ENCODE measurements at places on chromosomes 2 and 18.

DNA sequence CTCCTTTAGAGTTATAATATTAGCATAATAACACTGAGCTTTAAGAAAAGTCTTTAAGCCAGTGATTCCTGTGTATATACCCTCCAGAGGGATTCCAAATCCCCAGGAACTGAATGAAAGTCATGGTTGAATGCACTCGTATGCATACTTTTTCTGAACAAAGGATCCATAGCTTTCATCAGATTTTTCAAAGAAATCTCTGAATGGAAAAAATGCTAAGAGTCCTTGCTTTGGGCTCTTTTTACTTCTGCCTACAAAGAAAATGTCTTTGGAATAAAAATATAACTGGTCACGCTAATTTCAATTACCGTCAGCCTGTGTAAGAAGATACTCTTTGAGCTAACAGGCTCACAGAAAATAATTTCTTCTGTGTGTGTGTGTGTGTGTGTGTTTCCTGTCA lies 939.5 kb downstream of the ERBB4 start:
- DNase-seq, result no peak

GRCh38 chr18:11887328-11888128 lies 20.6 kb downstream of the MPPE1 start:
- DNase-seq, result no peak

- DNase-seq, result no peak
These were observed 62.6 kb downstream of the ACOXL start for GRCh38 chr2:110794951-110795350.

- no peak for DNase-seq
These were observed 151.8 kb upstream of the GCFC2 start for GRCh38 chr2:75862547-75862946.

- no peak for DNase-seq
These were observed 36.3 kb downstream of the FBXO11 start for GRCh38 chr2:47869859-47870595.
